ENCODE measurements at places on chromosomes 13 and 19.

DNA sequence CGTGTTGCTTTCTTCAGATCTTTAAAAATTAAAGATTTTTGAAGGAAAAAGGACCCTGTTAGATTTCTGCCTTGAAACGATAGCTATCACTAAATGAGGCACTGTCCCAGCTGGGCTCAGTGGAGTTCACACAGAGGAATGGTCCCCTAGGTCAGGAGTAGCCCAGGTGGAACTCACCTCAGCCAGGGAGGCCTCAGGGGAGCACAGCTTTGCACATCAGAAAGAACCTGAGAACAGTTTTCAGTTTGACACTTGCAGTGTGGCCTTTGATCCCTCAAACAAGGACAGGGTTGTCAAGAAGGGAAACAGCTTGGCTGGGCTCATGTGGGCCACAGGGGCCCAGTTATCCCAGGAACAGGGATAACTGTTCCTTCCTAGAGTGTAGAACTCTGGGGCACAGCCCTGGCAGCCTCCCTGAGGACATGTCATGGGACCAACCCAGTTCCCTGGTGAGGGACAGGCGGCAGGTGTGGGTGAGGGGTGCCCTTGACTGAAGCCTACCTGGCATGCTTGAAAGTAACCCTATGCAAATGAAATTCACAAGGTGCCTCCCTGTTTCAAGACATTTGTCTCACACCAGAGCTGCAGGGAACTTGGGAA lies 59.4 kb downstream of the CHST8 start:
- DNase-seq = no peak

GRCh38 chr13:21671620-21672286 lies 880 bp downstream of the FGF9 start:
- DNase-seq = peak; percentile 57

GRCh38 chr19:49712397-49712859 lies 21.5 kb downstream of the CPT1C start:
- DNase-seq = peak; percentile 70

GRCh38 chr13:42356184-42356575 lies 84.2 kb downstream of the AKAP11 start:
- DNase-seq = no peak

DNA sequence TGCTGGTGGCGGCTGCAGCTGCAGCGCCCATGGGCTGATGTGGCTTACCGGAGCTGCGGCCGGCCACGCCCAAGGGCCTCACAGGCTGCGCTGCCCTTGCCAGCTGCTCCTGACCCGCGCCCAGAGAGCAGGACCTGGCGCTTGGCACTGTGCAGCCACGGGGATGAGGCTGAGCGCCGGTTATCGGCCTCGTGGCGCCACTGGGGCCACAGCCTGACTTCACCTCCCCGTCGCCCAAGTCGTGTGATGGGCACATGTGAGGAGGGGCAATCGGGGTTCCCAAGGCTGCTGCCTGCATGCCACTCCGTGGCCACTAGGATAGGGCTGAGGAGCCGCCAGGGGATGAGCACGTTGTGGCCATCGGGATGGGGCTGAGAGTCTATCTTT lies 77.2 kb upstream of the PABPC3 start:
- peak; percentile 71 for DNase-seq

DNA sequence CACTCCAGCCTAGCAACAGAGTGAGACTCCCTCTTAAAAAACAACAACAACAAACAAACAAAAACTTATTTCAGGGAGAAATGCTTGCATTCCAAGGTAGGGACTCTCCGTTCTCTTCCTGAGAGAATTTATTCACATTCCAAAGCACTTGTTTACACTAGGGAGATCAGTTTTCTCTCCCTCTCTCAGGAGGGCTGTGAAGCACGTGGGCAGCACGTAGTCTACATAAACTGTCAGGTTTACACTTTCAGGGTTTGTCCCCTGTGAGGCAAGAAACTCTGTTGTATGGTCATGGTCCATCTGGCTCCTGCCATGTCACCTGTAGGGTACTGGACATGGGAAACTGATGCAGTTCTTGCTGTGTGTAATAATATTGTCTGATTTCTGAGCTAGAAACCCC lies 31.6 kb downstream of the WDR87 start:
- no peak for DNase-seq

- DNase-seq = no peak
These were observed 11.0 kb downstream of the ZNF665 start for GRCh38 chr19:53182202-53182601.
